Ovary (tissue), 10 donors: ENCODE measurements at places on chromosomes 1 and 21. TPM values are rescaled to one million over a fixed set of nuclear protein-coding genes. Genes with fewer than 3 reads are reported as not detected.

MEX3A gene
- 3.5 TPM for total RNA-seq

CRNN gene
- not detected for total RNA-seq

DYRK3 gene
- 9.5 TPM for total RNA-seq

CHML gene
- 11.0 TPM for total RNA-seq

WNT2B gene
- total RNA-seq, result 15.2 TPM

GORAB gene
- total RNA-seq, result 12.0 TPM

TSACC gene
- not detected for total RNA-seq

PTGS2 gene
- 2.9 TPM for total RNA-seq

- no peak overlapping the region for H3K4me3 ChIP-seq
- no peak overlapping the region for H3K27ac ChIP-seq
- no peak for DNase-seq
- no peaks in the 10 kb centered on the region for H3K27me3 ChIP-seq
Observed at GRCh38 chr1:119829625-119830024, 18.4 kb upstream of the REG4 start.

DNA sequence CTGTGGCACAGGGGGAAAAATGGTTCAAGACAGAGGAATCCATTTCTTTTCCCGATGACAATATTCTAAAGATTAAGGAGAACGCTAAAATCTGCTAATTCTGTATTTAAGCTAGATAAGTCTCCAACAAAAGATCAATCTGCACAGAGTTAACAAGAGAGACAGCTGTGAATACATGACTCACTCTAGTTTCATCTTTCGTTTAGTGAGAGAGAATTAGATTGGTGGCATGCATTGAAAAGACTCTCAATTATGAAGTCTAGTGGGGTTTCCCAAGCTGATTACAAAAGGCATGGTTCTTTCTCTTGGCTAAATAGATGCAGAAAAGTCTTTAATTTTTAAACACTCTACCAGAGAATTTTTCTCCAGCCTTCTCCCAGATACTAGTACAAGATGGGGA, 34.4 kb downstream of the CAPN9 start:
- no peaks in the 10 kb centered on the region for H3K4me1 ChIP-seq

- H3K4me1 ChIP-seq, result no peaks in the 10 kb centered on the region
- no peaks in the 10 kb centered on the region for H3K36me3 ChIP-seq
- H3K27ac ChIP-seq, result no peak overlapping the region
- H3K4me3 ChIP-seq, result no peak overlapping the region
Observed at GRCh38 chr1:235014756-235015155, 113.9 kb downstream of the TOMM20 start.

DNA sequence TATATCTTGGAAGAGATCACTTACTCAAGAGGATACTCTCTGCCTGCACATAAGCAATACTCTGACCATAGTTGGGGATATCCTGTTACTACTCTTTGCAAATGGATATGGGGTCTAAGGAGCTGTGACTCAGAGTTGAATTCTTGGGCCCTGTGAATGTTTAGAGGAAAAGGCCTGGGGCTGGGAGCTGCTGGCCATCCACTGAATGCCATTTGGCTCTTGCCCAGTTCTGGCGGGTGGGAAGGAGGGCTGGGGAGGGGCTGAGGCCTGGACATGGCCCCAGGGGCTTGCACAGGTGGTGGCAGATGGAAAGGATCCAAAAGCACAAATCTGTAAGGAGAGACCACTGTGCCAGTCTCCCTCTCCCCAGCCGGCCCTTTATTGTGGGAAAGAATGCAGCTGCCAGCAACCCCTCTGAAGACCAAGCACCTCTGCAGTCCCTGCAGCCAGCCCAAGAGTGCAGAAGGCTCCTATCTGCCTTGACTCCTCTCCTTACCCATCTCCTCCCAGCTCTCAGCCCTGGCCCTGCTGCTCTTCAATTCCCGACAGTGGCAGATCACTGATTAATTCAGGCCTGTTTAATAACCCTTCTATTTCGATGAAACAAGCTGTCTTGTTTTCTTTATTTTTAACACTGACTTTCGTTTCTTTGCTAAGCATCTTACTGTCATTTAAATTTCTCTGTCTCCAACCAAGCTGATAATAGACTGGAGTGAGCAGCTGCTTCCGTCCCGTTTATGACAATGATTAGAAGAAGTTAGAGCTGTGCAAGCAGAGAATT, 12.1 kb downstream of the PLXNA2 start:
- DNase-seq, result no peak
- H3K4me3 ChIP-seq, result no peak overlapping the region
- no peaks in the 10 kb centered on the region for H3K36me3 ChIP-seq
- H3K27ac ChIP-seq, result no peak overlapping the region

- no peak overlapping the region for H3K4me3 ChIP-seq
- H3K36me3 ChIP-seq, result no peaks in the 10 kb centered on the region
- no peak overlapping the region for H3K27ac ChIP-seq
- no peak for DNase-seq
Observed at GRCh38 chr1:241839369-241839979, 8.5 kb upstream of the EXO1 start.

GRCh38 chr1:212070720-212071302, 35.3 kb downstream of the DTL start:
- no peak overlapping the region for H3K4me3 ChIP-seq
- H3K4me1 ChIP-seq, result no peaks in the 10 kb centered on the region
- H3K27ac ChIP-seq, result no peak overlapping the region
- DNase-seq, result no peak
- H3K27me3 ChIP-seq, result no peaks in the 10 kb centered on the region
- H3K36me3 ChIP-seq, result no peaks in the 10 kb centered on the region

DNA sequence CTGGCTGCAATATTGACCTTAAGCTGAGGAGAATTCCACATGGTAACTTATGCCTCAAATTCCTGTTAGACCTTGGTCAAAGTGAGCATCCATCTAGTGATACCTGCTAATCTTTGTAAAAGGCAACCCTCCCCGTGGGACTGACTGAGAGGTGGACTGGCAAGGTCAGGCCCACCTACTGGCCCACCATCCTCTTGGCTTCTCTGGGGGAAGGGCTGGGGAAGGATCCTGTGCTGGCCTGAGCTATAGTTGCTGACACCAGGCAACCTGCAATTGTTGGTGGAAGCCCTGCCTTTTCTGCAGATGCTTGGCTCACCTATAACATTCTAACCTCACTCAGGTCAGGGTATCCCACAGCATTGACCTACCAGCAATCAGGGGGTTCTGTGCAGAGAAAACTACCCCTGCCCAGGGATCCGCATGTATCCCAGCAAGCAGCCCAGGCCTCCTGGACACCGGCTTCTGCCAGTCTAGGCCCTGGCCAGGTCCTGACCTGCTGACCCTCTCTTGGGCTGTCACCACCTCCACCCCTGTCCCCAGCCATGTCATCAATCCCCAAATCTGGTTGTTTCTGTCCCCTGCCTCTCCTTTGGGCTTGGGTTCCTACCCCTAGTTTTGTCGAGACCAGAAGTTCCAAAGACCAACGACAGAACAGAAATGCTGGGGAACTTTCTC, 108.1 kb upstream of the EDN2 start:
- H3K4me1 ChIP-seq, result no peaks in the 10 kb centered on the region
- H3K27ac ChIP-seq, result no peak overlapping the region
- no peaks in the 10 kb centered on the region for H3K27me3 ChIP-seq
- H3K36me3 ChIP-seq, result no peaks in the 10 kb centered on the region
- DNase-seq, result no peak

DNA sequence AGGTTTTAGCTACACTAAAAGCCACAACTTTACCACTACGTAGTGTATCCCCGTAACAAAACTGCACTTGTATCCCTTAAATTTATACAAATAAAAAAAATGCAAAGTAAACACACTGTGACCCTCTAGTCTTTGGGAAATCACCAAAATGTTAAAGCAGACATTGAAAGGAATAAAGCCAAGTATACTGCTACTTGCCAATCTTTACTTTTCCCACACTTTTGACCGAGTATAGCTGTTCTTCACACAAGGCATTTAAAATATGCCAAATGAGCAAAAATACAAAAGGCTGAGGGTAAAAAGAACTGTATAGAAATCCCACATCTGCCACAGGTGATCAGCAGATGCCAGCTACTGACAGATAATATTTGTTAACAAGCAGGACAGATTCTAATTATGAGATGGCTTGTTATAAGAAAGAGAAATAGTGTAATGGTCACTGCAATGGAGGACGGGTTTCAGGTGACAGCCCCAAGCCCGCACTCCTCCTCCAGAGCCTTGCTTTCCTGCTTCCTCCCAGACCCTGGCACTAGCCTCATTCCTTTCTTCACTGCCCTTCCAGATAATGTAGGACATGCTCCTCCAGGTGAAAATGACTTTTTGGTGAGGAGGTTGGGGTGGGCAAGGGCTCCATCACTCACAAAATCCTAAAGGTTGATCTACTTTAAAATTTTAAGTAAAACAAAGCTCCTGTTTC, 18.1 kb downstream of the KCNT2 start:
- no peak overlapping the region for H3K4me3 ChIP-seq
- no peaks in the 10 kb centered on the region for H3K27me3 ChIP-seq
- no peak for DNase-seq
- no peaks in the 10 kb centered on the region for H3K4me1 ChIP-seq

DNA sequence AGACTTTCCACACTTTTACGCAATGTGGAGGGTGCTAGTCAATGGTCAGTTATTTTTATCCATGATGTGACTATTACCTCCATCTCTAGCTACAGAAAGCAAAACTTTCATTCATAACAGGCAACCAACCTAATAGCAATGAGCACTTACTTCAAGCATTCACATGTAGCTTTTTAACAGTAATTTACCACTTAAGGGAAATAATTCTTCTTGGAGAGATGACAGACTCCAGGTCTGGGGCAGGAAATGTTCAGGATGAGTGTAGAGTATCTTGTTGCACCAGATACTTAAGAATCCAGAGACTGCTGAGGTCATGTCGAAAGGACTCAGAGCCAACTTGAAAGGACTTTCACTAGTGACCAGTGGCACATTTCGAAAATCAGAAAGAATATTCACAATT, 347.6 kb downstream of the CHRM3 start:
- H3K27me3 ChIP-seq, result no peaks in the 10 kb centered on the region
- no peaks in the 10 kb centered on the region for H3K36me3 ChIP-seq
- no peak overlapping the region for H3K27ac ChIP-seq
- no peak for DNase-seq

GRCh38 chr1:19429611-19430010, 55.7 kb downstream of the CAPZB start:
- H3K4me1 ChIP-seq, result peaks cover 55% of the 10 kb centered on the region
- no peaks in the 10 kb centered on the region for H3K36me3 ChIP-seq
- H3K4me3 ChIP-seq, result no peak overlapping the region
- peak overlapping the region; percentile 37 for H3K27ac ChIP-seq
- DNase-seq, result no peak

GRCh38 chr1:154698320-154699096, 90.5 kb upstream of the ADAR start:
- H3K27ac ChIP-seq, result no peak overlapping the region
- no peaks in the 10 kb centered on the region for H3K4me1 ChIP-seq
- H3K36me3 ChIP-seq, result no peaks in the 10 kb centered on the region
- DNase-seq, result no peak
- no peak overlapping the region for H3K4me3 ChIP-seq
- no peaks in the 10 kb centered on the region for H3K27me3 ChIP-seq

- no peaks in the 10 kb centered on the region for H3K36me3 ChIP-seq
- peaks cover 6% of the 10 kb centered on the region for H3K4me1 ChIP-seq
- H3K27ac ChIP-seq, result no peak overlapping the region
- no peak for DNase-seq
- no peak overlapping the region for H3K4me3 ChIP-seq
Observed at GRCh38 chr21:32702702-32703101, 25.1 kb downstream of the SYNJ1 start.

DNA sequence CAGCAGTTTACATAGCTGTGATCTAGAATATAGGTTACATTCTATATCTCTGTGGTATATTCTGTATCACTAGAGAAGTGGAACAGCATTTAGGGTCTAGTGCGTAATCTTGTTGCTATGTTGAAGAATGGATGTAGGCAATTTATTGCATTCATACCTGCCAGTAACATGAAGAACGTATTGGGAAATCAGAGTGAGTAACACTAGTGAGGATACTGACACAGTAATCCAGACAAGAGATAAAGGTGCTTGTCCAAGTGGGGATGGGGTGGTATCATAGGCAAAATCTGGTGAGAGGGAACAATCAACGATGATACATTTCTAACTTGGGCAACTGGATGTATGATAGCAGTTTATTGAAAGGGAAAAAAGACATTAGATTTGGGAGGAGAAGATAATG, 9.8 kb downstream of the PPP2R5A start:
- H3K4me1 ChIP-seq, result peaks cover 2% of the 10 kb centered on the region
- H3K4me3 ChIP-seq, result no peak overlapping the region
- no peaks in the 10 kb centered on the region for H3K27me3 ChIP-seq

- H3K27me3 ChIP-seq, result no peaks in the 10 kb centered on the region
- no peaks in the 10 kb centered on the region for H3K4me1 ChIP-seq
- DNase-seq, result no peak
Observed at GRCh38 chr1:37701051-37701450, 8.7 kb downstream of the CDCA8 start.

- no peak overlapping the region for H3K4me3 ChIP-seq
- no peak overlapping the region for H3K27ac ChIP-seq
- H3K4me1 ChIP-seq, result no peaks in the 10 kb centered on the region
- H3K36me3 ChIP-seq, result no peaks in the 10 kb centered on the region
- no peak for DNase-seq
- H3K27me3 ChIP-seq, result no peaks in the 10 kb centered on the region
Observed at GRCh38 chr1:74324684-74325448, 89.7 kb downstream of the TNNI3K start.

- H3K4me1 ChIP-seq, result peaks cover 8% of the 10 kb centered on the region
- no peaks in the 10 kb centered on the region for H3K36me3 ChIP-seq
- H3K27me3 ChIP-seq, result no peaks in the 10 kb centered on the region
- no peak overlapping the region for H3K4me3 ChIP-seq
- DNase-seq, result no peak
Observed at GRCh38 chr1:21756393-21757089, 26.4 kb downstream of the USP48 start.

DNA sequence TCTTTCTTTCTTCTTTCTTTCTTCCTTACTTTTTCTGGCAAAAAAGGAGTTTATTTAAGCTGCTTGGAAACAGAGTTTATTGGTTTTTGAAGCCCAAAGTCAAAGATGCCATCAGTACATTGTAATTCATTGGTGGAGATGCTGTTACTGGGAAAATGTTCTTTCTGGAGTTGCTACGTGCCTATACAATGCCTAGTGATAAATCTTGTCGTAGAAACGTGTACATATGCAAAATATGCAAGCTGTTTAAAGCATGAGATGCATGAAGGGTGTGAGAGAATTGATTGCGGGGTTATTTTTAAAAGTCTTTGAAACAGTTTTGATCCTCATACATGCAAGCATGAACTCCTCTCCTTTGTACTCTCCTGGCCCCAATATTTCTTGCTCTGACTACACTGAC, 1060.6 kb upstream of the NCAM2 start:
- no peaks in the 10 kb centered on the region for H3K4me1 ChIP-seq
- H3K36me3 ChIP-seq, result no peaks in the 10 kb centered on the region
- no peaks in the 10 kb centered on the region for H3K27me3 ChIP-seq
- no peak overlapping the region for H3K4me3 ChIP-seq
- DNase-seq, result no peak
